Kidney capillary endothelial cell (primary cell): ENCODE measurements at places on chromosomes 2 and 18.
A peak's percentile ranks its signal among the peaks of the same experiment; 100 is the strongest.

- no peak for DNase-seq
Observed at GRCh38 chr2:239818086-239818485, 207.1 kb downstream of the NDUFA10 start.

DNA sequence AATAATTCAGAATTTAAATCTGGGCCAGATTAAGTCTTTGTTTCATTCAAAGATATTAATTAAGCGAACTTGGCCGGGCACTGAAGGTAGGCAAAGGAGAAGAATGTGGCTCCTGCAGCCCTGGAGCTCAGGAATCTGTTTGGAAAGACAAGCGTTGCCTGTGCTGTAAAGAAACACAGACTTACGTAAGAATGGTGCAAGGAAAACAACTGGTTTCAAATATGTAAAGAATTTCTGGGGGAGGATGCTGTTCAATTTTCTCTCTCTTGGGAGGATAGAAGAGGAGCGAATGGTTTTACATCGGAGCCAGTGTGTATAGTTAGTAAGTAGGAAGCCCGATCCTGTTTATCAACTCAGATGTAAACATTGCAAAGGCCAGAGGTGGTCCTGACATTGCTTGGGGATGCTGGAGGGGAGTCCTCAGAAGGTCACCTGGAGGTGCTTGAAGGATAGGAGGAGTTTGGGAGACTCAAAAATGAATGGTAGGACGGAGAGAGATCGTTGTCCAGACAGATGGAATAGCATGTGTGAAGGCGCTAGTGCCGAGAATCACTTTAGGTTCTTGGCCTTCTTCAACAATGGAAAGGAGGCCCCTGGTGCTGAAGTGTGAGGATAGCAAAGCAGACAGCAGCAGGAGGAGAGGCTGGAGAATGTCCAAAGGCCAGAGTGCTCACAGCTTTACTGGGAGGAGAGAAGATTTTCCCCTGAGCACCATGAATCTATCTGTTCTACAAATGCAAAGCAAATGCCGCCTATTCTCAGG, 456.1 kb downstream of the LPIN1 start:
- no peak for DNase-seq

DNA sequence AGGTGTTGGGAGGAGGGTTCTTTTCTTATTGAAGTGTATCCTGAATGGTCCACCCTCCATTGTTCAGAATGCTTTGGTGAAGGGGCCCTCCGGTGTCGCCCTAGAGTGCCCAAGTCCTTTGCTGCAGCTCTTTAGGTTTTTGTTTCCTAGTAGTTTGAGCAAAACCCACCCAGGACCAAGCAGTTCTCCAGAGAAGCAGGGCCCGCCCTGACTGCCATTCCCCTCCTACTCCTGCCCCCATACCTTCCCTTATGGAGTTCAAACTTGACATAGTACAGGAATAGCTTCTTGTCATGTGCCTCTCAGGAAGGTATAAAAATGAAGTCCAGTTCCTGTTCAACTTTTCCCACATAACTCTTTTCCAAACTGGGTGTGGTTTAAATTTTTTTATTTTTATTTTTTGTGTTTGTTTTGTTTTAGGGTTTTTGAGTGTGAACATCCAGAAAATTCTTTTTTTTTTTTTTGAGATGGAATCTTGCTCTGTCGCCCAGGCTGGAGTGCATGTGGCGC, 5.6 kb downstream of the MERTK start:
- DNase-seq, result no peak

DNA sequence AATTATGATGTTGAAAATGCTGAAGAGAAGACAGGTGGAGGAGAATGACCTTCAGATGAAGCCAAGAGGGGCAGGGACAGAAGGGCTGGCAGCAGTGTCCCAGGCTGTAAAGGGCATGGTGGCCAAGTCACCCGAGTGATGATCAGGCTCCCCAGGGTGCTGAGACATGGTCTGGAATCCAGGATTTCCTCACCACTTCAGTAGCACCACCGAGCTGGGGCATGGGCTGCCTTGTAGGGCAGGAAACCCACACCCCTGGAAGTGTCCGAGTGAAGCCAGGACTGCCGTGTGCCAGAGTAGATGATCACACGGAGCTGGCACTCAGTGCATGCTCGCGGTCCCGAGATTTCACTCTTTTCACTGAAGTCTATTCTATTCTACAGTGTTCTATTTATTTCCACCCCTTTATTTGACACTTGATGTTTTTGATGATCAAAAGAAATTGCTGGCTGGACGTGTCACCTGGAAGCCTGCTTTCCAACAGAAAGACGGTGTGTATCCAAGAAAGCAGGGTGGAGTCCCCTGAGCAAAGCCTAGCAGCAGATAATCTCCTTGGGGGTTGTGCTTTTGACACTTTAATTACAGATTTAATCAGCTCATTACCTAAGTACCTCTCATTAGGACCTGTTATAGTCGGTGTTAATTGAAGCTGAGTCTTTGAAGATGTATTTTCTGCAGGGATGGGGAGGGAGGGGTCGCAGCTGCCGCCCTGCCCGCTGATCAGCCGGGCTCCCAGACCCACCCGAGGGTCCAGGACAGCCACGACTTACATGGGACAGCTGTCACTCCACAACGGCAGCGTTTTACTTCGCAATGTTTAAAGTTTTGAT, 92.3 kb downstream of the SEPTIN10 start:
- no peak for DNase-seq

DNA sequence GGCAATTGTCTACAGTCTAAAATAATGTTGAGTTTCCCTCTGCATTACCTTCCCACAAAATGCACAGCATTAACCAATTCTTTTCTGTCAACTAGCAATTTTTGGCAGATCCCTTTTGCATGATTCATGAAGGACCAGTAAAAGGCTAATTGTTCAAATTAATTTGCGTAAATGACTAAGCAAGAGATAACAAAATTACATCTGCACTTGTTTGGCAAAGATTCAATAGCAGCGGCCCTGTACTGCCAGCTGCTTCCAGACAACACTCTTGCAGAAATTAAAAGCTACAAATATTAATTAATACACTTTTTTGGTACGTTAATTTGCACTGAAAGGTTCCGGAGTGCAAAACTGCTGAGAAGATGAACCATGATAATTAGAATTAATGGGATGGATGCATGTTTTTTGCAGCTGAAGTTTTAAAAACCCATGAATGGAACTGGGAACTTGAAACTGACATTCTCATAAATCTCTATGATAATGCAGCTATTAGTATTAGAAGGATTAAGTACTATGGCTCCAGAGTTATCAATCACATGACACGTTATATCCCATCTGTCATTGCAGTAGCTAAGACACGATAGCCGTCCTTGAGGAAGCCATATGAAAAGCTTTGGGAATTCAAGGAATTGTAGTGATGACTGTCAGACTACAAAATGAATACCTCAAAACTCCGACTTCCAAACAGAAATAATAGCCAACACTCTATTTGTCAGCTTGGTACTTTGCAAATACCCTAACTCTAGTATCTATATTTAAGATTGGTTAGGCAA, 1268.3 kb upstream of the ACVR2A start:
- DNase-seq, result no peak

DNA sequence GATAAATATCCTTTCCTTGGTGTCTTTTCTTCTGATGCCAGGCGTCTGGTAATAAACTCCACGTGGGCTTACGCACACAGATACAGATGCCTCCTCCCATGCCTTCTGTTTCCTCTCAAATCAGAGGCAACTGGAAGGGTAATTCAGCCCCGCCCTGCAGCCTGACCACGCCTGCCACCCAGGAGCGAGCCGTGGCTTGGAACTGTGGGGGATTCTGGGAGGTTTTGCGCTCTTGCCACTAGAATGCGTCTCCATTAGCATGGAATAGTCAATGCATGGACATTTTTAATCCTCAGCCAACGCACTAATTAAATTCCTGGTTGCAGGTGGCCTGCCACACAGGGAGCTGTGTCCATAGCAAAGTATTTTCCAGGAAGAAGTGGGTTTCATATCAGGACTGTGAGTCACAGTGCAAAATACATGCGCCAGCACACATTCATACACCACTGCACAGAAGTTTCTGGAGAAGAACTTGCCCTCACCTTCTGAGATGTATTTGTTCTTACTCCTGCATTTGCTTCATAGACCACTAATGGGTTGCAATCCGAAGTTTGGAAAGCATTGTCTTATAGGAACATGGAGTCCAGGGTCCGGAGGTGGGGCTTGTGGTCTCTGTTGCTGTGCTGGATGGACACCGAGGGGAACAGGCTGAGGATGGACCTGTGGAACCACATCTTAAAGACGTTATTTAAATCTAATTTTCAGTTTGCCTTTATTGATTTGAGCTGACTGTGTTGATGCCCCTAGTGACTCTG, 151.4 kb downstream of the LDLRAD4 start:
- DNase-seq, result no peak

- no peak for DNase-seq
Observed at GRCh38 chr2:60507211-60507965, 46.1 kb downstream of the BCL11A start.

GRCh38 chr18:12403601-12404506, 3.9 kb upstream of the PRELID3A start:
- DNase-seq, result peak; percentile 77

DNA sequence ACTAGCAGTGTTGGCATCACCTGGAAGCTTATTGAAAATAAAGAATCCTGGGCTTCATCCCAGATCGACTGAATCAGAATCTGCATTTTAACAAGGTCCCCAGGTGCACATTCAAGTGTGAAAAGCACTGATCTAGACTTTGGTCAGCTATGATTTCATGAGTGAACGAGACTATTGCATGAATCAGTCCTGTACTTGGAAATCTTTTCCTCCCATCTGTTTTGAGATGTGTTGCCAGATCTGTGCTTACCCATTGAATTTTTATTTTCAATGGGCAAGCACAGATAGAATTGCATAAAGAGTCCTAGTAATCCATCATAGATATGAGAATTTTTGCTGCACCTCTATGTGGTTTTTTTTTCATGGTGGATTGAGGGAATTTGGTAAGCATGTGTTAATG, 64.0 kb downstream of the PMS1 start:
- no peak for DNase-seq
